ENCODE measurements at places on chromosomes 12 and 14. TPM values are rescaled to one million over a fixed set of nuclear protein-coding genes. Genes with fewer than 3 reads are reported as not detected.

DNA sequence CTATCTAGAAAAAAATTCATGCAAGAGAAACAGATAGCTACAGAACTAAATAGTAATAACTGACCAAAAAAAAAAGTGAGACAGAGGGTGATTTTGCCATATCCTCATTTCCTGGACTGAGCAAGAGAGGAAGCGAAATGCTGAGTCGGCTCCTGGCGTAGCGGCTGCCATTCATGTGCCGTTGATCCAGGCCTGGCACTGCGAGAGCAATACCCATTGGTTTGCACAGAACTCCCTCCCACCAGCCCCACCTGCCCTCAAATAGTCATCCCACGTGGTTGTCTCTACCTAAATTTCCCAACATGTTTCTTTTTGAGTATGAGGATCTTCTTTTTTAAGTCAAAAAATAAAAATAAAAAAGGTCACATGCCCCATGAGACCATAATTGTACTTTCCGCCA lies 9.4 kb upstream of the WNT5B start:
- no peak overlapping the region for H3K4me3 ChIP-seq
- DNase-seq, result no peak
- H3K36me3 ChIP-seq, result no peaks in the 10 kb centered on the region
- peaks cover 20% of the 10 kb centered on the region for H3K4me1 ChIP-seq

GRCh38 chr14:45787167-45787566 lies 534.2 kb upstream of the MIS18BP1 start:
- no peak for DNase-seq
- H3K27ac ChIP-seq, result no peak overlapping the region
- no peaks in the 10 kb centered on the region for H3K36me3 ChIP-seq
- H3K4me1 ChIP-seq, result no peaks in the 10 kb centered on the region

DNA sequence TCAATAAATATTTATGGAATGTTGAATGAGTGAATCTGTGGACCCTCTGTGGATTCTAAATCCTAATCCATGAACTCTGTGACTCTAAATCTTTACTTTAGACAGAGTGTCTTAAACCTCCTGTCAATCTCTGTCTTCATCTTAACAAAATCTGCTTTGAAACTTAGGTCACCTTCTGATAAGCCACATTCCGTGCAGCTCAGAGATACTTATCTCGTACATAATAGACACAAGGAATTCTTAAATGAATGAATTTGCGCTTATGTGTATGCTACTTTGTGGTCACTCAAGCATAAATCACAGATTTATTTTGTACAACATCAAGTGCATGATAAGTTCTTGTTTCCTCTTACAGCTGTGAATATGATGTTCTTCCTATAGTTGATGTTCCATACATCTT lies 2.2 kb upstream of the KRAS start:
- H3K4me1 ChIP-seq, result peaks cover 27% of the 10 kb centered on the region
- no peaks in the 10 kb centered on the region for H3K27me3 ChIP-seq
- H3K4me3 ChIP-seq, result no peak overlapping the region
- H3K36me3 ChIP-seq, result peaks cover 4% of the 10 kb centered on the region
- DNase-seq, result no peak
- H3K27ac ChIP-seq, result no peak overlapping the region

DNA sequence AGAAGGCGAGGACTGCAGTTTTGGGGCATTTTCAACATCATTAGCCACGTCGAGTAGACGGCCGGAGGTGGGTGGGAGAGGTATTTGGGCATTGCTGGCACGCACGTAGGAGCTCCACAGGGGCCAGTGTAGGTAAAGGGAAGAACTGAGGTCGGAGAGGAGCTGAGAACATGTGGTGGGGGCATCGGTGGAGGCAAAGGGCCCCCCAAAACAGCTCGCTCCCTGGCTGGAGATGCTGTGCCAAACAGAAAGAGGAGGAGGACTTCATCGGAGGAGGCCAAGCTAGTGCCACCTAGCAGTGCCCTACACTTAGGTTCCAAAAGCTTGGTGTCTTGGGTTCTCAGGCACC lies 52.0 kb upstream of the PPP2R5C start:
- no peaks in the 10 kb centered on the region for H3K36me3 ChIP-seq
- peaks cover 29% of the 10 kb centered on the region for H3K4me1 ChIP-seq
- H3K27me3 ChIP-seq, result no peaks in the 10 kb centered on the region

DNA sequence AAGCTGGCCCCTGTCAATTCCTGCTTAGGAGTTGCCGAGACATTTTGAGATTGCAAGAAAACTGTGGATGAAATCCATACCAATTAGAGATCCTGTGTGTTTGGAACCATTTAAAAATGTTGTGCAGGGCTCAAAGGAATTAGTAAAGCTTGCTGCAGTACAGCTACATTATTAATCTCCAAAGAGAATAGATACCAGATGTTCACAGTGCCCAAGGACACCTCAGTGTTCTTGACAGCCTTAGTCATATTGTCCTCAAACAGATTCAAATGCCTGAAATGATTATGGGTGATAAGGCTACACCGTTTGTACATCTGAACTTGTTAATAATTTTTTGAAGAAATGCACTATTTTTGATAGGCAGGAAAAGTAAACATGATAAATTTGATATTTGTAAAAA lies 164.6 kb downstream of the MSRB3 start:
- peaks cover 3% of the 10 kb centered on the region for H3K27me3 ChIP-seq
- H3K4me1 ChIP-seq, result no peaks in the 10 kb centered on the region
- no peak for DNase-seq

GRCh38 chr14:88611878-88612277 lies 49.0 kb downstream of the ZC3H14 start:
- DNase-seq, result no peak
- H3K36me3 ChIP-seq, result peaks cover 36% of the 10 kb centered on the region
- H3K4me3 ChIP-seq, result no peak overlapping the region
- H3K27me3 ChIP-seq, result no peaks in the 10 kb centered on the region
- peaks cover 8% of the 10 kb centered on the region for H3K4me1 ChIP-seq

DNA sequence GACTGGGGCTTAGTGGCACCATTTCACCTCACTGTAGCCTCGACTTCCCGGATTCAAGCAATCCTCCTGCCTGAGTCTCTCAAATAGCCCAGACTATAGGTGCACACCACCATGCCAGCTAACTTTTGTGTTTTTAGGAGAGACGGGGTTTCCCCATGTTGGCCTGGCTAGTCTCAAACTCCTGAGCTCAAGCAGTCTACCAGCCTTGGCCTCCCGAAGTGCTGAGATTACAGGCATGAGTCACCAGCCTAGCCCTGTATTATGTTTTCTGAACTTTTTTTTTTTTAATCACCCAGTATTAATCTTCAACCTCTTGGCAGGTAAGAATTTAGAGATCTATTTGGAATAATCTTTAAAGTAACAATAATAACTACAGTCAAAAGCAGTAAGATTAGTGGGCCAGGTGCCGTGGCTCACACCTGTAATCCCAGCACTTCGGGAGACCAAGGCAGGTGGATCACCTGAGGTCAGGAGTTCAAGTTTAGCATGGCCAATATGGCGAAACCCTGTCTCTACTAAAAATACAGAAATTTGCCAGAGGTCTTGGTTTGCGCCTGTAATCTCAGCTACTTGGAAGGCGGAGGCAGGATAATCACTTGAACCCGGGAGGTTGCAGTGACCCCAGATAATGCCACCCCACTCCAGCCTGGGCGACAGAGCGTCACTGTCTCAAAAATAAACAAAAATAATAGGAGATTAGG lies 8.6 kb downstream of the NANOG start:
- no peak overlapping the region for H3K4me3 ChIP-seq
- H3K4me1 ChIP-seq, result no peaks in the 10 kb centered on the region
- no peak overlapping the region for H3K27ac ChIP-seq

DNA sequence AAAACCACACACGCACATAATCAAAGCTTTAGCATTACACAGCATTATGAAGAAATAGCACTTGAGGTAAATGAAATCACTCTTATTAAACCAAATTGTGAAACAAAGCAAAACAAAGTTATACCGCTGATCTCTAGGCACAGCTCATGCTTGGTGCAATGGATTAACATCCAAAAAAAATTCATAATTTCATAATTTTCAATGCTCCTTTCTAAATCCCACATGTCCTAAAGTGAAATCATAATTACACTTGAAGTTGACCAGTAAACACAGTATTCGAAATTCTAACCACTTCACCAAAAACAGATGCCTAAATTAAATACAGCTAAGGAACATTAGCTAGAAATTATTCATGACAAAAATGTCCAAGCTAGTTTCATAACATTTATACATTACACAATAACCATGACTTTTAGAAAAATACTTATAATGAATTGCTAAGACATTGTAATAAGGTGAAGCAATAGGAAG lies 1.5 kb downstream of the MLH3 start:
- H3K27me3 ChIP-seq, result peaks cover 5% of the 10 kb centered on the region
- DNase-seq, result no peak
- peaks cover 63% of the 10 kb centered on the region for H3K36me3 ChIP-seq
- peak overlapping the region; percentile 86 for H3K4me3 ChIP-seq
- H3K27ac ChIP-seq, result no peak overlapping the region
- peaks cover 61% of the 10 kb centered on the region for H3K4me1 ChIP-seq

DNA sequence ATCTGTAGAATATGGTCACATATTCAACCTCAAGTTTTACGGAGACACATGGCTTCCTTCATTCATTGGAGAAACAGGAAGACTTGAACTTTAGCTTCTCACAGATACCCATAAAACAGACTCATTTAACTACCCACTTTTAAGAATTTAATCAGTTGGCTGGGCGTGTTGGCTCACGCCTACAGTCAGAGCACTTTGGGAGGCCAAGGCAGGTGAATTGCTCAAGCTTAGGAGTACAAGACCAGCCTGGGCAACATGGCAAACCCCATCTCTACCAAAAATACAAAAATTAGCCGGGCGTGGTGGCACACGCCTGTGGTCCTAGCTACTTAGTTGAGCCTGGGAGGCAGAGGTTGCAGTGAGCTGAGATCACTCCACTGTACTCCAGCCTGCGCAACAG lies 64.7 kb upstream of the STAC3 start:
- H3K27me3 ChIP-seq, result no peaks in the 10 kb centered on the region
- no peak overlapping the region for H3K27ac ChIP-seq
- H3K36me3 ChIP-seq, result peaks cover 2% of the 10 kb centered on the region
- H3K4me3 ChIP-seq, result no peak overlapping the region

Gene ASB2
- total RNA-seq, result 26.4 TPM

All from activated naive CD8-positive, alpha-beta T cell treated with anti-CD3 and anti-CD28 coated beads for 36 hours (primary cell).